ENCODE measurements at places on chromosomes 4 and X. TPM values are rescaled to one million over a fixed set of nuclear protein-coding genes. Genes with fewer than 3 reads are reported as not detected.

DNA sequence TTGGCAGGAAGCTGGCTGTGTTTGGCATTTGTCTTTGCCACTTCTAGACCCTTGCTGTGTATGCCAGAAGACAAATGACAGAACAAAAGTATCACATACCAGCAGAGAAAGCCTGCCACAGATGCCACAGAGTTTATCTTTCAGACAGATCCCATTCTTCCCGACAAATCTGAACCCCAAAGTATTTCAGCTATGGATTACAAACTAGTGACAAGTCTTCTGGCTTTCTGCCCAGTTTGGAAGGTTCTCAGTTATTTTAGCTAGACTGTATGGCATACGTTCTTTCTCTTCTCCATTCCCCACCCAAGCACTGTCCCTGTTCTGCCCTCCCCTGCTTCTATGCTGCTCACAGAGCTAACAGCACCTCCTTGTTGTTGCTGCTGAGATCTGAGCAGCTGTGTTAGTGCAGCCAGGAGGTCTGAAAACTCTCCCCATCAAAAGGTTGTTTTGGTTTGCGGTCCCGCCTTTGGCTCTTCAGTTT, 236.7 kb downstream of the FRAS1 start:
- no peak for DNase-seq

- no peak for DNase-seq
Measured at GRCh38 chr4:11494232-11494631, 65.5 kb upstream of the HS3ST1 start.

GRCh38 chr4:125520258-125520990, 205.7 kb downstream of the FAT4 start:
- DNase-seq, result no peak

DNA sequence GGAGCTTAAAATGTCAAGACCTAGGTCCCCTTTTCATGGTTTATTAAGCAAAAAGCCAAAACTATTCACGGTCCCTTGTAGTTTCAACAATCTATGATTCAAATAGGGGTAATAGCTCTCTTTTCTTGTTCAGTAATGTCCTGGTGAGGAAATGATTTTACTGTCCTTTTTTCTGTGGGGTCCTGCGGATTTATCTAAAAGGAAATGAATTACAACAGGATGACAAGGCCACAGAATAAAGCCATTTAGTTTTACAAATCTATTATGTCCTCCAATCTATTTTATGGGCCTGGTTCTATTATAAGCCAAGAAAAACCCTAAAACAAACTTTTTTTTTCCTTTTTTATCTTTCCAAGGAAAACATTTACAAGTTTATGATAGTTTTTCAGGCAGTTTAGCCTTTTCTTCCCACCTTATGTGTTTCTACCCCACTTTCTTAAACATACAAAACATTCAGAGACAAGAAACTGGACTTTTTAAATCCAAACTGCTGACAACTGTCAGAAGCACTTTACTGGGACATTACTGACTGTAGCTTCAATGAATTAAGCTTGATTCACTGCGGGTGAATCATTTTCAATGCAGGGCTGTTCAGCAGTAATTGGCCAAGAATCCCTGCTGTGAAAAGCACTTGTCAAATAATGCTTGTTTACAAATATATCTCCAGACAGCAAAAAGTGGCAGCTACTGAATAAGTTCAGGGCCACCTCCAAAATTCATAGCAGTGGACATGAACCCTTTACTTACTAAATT, 4.3 kb downstream of the EPHA5 start:
- DNase-seq, result no peak

The SERTM2 gene
- not detected for total RNA-seq

Data from activated CD4-positive, alpha-beta memory T cell treated with anti-CD3 and anti-CD28 coated beads for 36 hours (primary cell).